ENCODE measurements at places on chromosomes 16 and 17.

DNA sequence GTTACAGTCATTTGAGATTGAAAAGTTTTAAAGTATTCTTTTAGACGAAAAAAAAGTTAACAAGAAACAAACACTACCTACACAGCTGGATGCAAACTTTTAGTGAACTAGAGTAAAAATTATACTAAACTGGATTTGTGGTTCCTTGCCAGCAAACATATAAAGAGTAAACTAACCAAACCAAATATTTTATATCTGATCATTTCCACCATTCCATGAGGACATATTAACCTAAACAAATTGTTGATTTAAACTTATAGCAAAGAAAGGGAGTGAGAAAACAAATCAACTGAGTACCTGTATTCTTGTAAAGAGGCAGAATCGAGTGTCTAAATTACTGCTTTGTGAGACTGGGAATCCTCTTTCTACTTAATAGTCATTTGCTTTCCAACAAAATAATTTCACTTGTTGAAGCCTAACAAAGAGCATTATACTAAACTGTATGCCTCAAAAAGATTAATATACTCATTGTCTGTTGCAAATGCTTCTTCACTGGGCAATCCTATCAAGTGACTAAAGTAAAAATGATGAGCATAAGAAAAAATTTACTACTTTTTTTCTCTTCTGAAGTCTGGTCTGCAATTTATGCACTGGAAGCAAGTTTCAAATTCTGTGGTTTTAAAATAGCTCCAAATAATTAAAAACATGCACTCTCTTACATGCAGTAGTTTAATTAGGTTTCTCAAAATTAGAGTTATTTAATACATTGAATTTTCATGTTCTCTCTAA, 37.5 kb downstream of the AKAP10 start:
- DNase-seq = no peak

DNA sequence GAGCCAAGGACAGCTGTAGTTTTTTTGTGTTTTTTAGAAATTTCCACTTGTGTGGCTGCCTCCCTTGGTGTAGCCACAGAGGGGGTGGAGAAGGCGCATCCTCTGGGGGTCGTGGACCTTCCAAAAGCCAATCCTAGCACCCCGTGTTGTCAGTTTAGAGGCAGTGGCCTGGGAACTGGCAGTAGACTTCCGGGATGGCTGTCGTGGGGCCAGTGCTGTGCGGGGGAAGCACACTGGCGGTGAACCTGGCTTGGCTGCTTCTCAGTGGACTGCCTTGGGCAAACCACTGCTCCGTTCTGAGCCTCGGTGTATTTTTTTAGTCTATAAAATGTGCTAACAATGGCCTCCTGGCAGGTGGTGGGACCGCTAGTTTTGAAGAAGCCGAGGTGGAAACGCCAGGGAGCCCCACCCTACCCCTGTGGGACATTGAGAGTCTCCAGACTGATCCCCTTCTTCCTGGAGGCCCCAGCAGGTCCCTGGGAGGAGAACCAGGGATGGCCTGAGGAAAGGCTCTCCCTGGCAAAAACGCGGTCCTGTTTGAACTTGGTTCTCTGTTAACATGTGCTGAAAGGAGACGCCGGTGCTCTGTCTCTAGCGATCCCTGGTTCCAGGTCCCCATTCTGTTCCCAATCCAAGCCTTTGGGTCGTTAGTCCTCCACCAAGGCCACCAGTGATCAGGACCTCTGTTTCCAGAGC, 125.7 kb downstream of the CMIP start:
- no peak for DNase-seq

- no peak for DNase-seq
Observed at GRCh38 chr17:74215342-74215727, 2.0 kb downstream of the TTYH2 start.

GRCh38 chr17:2950846-2951245, 112.6 kb downstream of the OR1D5 start:
- DNase-seq = no peak

DNA sequence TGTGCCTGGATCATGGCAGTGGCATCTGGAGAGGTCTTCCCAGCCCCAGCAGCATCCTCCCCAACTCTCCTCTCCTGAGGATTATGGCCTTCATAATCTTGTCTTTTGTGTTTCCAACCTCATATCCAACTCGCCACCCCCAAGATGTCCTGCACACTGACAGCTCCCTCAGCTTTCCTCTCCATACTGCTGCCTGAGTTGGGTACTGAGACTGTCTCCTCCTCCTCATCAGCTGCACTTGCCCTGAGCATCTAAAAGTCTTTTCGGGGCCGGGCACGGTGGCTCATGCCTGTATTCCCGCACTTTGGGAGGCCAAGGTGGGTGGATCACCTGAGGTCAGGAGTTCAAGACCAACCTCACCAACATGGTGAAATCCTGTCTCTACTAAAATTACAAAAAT, 2.0 kb downstream of the CD300LB start:
- DNase-seq = no peak

- DNase-seq = no peak
Observed at GRCh38 chr16:88377961-88378360, 4.8 kb upstream of the ZNF469 start.

DNA sequence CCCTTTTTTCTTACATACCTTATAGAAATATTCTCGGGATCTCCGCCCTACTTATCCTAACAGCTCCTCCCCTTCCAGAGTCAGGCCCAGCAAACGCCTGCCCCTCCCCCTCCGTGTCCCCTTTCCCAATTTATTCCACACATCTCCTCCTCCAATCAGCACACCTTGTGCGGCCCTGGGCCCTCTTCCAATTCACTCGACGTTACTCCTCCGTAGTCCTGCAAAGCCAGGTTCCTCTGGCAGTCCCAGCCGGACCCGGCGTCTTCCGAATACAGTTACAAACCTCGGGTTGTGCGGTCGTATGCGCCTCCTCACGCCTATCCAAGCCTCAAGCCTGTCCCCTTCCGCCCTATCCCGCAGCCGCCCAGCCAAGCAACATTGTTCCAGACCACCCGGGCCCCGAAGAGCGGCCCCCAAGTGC, 677 bp downstream of the CBX1 start:
- DNase-seq = peak; percentile 60

- DNase-seq = no peak
Observed at GRCh38 chr17:19001907-19002590, 2.5 kb downstream of the FAM83G start.

- no peak for DNase-seq
Observed at GRCh38 chr17:9258115-9259015, 237.1 kb downstream of the NTN1 start.

DNA sequence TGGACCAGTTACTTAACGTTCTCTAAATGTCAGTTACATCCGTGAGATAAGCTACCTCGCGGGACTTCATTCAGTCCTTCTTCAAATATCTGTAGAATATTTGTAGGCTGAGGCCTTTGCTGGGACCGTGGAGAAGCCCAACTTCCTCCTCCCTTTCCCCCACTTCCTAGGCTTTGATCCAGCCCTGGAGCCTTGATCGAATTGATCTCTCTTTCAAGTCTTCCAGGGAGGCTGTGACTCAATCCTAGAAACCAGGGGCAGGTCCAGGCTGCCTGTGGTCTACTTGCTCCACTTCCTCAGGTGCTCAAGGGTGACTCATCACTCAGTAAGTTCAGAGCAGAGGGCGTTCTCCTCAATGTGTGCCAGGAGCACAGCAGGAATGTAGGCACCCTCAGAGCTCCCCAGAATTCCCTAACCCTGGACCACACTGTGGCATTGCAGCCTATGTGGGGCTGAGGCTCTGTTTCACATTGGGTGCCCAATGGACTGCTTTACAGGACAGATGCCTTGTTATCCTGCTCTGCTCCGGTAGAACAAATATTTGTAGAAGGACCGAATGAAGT, 11.2 kb upstream of the CEP20 start:
- no peak for DNase-seq

DNA sequence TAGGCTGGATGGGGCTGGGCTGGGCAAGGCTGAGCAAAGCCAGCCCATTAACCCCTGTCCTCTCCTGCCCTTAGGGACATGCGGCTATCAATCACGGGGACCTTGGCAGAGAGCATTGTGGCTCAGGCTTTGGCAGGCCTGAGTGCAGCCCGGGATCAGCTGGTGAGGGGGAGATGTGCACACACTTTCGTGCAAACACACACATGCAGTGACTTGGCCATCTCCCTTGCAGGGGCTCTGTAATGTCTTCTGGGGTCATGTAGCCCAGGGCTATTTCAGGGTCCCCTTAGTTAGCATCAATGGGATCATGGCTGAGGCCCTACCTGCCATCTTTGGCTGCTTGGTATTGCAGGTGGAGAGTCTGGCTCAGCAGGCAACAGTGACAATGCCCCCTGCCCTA, 6.9 kb downstream of the CARMIL2 start:
- no peak for DNase-seq

All from NCI-H446 (cell line).